ENCODE measurements at places on chromosomes 12 and 14.

- no peak for DNase-seq
Observed at GRCh38 chr14:87133073-87133801, 859.7 kb downstream of the GALC start.

GRCh38 chr12:121537814-121538698 is 42.8 kb downstream of the KDM2B start:
- no peak for DNase-seq

- DNase-seq, result peak; percentile 49
Observed at GRCh38 chr14:20415782-20416206, 2.5 kb upstream of the TEP1 start.

- DNase-seq, result no peak
Observed at GRCh38 chr14:99690636-99691035, 6.5 kb downstream of the CYP46A1 start.

DNA sequence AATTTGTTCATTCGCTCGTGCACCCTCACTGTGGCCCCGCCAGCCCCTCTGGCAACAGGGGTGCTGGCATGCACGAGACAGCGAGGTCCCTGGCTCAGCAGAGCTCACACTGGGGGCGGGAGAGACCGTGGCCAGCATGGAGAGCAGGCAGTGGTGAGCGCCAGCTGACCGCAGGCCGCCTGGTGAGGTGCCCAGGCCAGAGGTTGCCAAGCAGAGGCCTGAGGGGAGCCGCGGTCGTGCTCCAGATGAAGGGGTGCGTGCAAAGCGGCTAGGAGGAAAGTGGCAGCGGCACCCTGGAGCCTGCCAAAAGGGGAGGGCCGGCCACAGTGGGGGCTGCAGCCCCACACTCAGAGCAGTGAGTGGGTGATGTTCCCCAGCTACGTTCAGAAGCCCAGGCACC is 56.1 kb downstream of the CDC42BPB start:
- DNase-seq, result no peak

DNA sequence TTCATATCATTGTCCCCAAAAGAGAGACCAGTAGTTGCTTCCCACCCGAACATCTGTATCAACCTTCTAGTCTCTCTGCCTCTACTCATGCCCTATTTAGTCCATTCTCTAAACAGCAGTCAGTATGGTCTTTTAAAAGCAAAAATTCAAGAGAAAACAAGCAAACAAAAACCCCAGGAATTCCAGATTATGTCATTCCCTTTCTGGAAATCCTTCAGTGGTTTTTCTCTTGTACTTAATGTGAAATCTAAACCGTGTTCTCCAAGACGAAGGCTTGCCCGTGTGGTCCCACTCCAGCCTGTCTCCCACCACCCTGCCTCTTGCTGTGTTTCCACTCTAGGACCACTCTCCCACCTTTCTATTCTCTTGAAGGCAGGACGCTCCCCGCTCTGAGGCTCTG is 90.8 kb downstream of the TMEM30B start:
- no peak for DNase-seq

DNA sequence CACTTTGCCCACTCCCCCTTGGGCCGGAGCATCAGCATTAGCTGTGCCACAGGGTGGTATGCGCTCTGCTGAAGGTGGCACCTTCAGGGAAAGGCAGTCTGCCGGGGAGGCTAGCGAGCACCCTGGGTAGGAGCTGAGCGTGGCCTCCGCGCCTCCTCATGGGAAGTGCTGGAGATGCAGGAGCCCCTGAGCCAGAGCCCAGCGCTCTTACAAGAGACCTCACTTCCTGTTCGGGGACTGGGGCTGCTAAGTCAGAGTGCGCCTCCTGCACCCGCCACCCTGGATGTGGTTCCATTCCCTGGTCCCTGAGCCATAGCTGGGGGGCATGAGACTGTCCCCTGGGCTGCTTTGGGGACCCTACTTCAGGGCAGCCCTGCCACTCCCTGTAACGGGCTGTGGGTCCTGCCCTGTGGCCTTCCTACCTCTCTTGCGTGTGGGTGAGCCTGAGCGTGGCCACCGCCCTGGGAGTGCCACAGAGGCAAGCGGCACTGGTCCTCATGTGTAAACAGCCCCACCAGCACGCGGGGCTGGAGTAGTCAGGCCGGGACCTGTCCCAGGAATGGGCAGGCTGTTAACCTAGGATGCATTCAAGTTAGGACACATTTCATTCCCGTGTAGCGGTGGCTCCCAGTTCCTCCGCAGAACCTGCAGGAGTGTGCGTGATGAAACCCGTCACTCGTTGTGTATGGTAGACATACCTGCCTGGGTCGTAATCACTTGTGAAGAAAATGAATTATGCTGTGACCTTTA is 19.4 kb downstream of the COA8 start:
- no peak for DNase-seq

DNA sequence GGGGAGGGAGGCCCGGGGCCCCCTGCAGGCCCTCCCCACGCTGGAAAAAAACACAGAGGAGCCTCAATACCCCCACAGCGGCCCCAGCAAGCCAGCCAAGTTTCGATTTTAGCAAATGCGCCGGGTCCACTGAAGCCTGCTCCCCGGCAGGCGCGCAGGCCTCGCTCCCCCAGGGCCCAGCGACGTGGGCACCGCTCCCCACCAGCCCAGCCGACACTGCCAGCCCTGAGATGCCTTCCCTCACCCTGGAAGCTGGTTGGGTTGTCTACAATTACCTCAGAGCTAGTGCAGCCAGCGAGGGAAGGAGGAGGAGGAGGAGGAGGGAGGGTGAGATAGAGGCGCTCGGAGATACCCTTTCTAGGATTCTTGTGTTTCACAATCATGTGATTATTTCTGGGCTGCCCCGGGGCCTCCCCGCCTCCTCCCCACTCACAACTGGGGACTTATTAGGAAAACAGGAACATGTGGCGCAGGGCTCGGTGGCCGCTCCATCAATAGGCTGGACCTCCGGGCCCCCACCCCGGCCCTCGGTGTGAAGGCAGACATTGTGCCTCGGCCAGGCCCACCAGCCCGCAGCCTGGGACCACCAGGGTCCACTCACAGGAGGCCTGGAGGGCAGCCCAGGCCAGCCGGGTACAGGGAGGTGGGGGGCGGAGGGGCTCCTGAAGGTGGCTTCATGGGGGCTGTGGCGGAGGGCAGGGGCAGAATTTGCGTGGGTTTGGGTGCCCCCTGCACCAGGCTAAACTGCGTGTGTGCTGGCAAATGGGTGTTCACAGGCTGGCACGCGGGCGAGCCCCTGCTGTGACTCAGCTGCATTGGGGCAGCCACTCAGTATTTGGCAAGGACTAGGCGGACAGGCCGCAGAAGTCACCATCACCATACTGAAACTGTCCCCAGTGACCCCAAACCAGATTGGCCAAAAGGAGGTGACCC is 109.9 kb downstream of the NCOR2 start:
- DNase-seq, result no peak

DNA sequence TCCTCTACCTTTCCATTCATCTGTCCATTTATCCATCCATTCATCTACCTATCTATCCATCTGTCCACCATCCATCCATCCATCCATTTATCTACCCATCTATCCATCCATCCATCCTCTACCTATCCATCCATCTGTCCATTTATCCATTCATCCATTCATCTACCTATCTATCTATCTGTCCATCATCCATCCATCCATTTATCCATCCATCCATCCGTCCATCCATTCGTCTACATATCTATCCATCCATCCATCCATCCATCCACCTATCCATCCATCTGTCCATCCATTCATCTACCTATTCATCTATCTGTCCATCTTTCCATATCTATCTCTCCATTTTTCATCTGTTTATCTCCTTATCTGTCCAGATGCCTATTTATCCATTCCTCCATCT is 21.0 kb downstream of the CABP1 start:
- no peak for DNase-seq

DNA sequence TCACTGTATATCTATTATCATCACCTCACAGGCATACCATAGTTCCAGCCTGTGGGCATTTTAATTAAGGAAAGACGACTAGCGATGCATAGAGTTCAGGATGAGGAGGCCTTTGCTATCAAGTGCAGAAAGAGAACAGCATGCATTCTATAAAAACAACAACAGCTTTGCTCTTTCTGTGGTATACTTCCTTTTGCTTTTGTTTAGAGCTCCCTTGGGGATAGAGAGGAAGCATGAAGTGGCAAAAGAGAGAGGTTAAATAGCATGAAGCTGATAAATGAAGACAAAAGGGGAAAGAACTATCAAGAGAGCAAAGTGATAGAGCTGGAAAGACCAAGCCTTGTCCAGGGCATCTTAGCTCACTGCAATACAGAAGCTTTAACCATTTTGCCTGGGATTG is 23.5 kb downstream of the IFNG-AS1 start:
- DNase-seq, result no peak

DNA sequence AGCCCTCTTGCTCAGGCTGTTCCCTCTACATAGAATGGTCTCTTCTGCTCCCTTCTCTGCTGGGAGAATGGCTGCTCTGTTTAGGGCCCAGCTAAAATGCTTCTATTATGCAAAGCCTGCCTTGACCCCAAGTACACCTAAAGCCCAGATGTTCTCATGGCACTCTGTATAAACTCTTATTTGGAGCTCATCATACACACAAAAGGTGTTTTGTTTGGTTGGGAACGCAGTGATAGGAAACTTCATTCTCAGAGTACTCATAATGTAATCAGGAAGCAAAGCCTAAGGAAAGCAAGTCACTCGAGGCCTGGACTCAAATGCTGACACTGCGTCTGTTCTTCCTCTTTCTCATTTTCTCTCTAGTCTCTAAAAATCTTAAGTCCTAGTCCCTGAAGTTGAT is 38.2 kb upstream of the SYCP3 start:
- no peak for DNase-seq

- DNase-seq, result no peak
Observed at GRCh38 chr14:106309423-106309822, 783.0 kb downstream of the TMEM121 start.

DNA sequence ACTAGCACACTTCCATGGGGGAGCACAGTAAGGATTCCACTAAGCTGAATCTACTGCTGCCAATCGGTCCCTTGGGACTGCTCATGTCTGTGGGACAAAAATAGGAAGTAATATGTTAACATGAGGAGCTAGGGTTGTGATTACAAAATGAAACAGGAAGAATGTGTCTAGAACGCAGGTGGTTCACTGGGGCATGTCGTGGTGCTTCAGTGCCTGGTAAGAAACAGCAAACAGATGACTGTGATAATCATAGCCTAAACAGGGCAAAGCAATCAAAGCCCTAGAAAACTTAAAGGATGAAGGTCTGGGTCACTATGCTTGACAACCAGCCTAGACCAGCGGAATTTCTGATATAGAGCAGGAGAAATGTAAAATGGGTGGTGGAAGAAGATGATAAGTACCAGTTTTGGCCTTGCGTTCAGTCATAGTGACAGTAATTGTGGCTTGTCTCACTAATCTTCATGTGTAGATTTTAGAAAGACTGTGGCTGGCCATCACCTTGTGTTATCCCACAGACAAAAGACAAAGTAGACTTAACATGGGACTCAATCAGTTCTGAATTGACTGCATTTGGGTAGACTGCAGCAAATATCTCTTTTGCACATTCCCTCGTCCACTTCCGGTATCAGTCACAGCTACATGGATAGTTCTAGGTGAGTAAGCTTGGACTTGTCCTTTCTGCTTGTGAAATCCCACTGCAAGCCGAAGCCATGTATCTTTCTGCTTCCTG is 51.4 kb downstream of the WASHC3 start:
- DNase-seq, result no peak

- DNase-seq, result no peak
Observed at GRCh38 chr14:85060121-85060520, 469.8 kb upstream of the FLRT2 start.

DNA sequence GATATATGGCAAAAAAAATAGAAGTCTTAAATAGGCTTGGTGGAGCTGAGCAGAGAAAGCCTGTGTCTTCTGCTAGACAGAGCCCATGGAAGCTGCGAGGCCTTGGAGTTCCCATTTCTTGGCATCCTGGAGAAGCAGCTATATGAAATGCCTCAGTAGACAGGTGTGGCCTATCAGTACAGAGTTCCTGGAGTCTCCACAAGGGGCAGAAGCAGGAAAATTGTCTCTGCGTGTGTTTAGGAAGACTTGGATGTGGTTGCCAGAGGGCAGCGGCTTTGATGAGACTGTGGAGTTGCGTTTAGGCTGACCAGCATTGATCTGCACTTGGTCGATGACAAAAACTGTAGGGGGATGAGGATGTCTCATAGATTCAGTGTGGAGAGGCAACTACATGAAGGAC is 334.5 kb upstream of the SEL1L start:
- peak; percentile 3 for DNase-seq

- no peak for DNase-seq
Observed at GRCh38 chr14:105589161-105589925, 63.0 kb downstream of the TMEM121 start.

GRCh38 chr12:11758510-11759493 is 109.3 kb downstream of the ETV6 start:
- DNase-seq, result no peak

- no peak for DNase-seq
Observed at GRCh38 chr14:92161521-92161920, 39.8 kb downstream of the CPSF2 start.

DNA sequence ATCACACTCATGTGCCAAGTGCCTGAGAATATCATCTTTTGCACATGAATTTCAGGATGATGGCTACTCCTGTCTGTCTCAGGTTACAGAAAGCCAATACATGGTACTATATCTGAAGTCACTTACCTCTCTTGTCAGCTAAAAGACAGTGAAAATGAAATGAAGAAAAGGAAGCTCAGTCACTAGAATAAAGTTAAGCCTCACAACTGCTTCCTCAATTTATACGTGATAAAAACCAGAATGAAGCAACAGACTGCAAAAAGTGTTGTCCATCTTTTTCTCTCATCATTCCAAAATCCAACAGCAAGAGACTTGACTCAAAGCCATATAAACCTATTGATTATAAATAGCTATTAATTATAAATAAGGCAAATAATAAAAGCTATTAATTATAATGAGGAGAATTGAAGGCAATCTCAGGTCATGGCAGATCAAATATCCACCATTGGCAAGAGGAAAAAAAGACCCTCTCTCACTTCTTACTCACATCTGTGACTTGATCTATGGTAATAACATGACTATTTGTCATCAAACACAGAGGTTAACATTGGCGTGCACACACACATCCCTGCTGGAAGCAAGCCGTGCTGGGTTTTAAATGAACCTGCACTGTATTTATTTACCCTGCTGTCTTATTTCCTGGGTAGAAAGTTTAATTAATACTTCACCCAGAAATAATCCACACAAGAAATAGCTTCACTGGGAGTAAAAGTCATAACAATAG is 10.0 kb downstream of the NIN start:
- no peak for DNase-seq

GRCh38 chr12:27342536-27342935 is 9.9 kb downstream of the BMAL2 start:
- no peak for DNase-seq

GRCh38 chr12:90826036-90826435 is 128.9 kb downstream of the CCER1 start:
- DNase-seq, result no peak

- DNase-seq, result no peak
Observed at GRCh38 chr12:101680647-101681046, 16.8 kb upstream of the CHPT1 start.

- no peak for DNase-seq
Observed at GRCh38 chr12:131249246-131250027, 295.7 kb downstream of the ADGRD1 start.

GRCh38 chr12:92544322-92544721 is 158.5 kb upstream of the PLEKHG7 start:
- no peak for DNase-seq

Data from HuH-7 (cell line).